Endothelial cell (in vitro differentiated cells): ENCODE measurements at places on chromosomes 5 and 9.

DNA sequence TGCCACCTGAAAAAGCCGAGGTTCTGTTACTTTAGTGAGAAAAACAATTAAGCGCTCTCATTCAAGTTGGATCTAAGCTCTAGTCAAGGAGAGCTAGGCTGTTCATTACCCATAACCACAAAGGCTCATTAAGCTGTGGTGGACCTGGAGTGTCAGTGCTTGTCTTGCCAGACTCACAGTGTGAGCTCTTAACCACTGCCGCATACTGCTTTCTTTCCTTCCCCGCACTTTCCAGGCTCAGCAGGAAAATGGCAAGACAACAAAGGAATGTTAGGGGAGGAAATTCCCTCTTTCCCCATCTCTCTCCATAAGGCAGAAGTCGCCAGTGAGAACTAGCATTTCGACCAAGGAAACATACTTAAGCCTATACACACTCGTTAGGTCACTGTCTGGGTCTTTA lies 467.3 kb downstream of the ENC1 start:
- DNase-seq = no peak

- no peak for DNase-seq
Measured at GRCh38 chr5:113255579-113256386, 179.0 kb downstream of the TSSK1B start.

- DNase-seq = no peak
Measured at GRCh38 chr9:37374892-37375291, 47.6 kb upstream of the GRHPR start.

DNA sequence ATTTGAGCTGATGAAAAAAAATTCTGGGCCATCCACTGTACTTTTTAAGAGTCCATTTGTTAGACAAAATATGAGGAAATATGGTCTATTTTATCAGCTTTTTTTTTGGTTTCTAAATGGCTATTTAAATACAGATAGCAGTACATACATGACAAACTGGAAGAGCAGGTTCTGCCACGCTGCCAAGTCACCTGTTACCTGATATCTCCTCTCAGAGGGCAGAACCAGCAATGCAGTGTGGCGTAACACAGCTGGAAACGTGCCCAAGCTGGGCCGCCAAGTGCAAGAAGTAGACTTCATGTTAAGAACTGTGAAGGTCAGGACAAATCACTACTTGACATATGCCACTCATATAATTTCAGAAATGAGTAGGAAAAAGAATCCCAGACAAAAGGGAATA lies 8.1 kb downstream of the MCIDAS start:
- DNase-seq = no peak

DNA sequence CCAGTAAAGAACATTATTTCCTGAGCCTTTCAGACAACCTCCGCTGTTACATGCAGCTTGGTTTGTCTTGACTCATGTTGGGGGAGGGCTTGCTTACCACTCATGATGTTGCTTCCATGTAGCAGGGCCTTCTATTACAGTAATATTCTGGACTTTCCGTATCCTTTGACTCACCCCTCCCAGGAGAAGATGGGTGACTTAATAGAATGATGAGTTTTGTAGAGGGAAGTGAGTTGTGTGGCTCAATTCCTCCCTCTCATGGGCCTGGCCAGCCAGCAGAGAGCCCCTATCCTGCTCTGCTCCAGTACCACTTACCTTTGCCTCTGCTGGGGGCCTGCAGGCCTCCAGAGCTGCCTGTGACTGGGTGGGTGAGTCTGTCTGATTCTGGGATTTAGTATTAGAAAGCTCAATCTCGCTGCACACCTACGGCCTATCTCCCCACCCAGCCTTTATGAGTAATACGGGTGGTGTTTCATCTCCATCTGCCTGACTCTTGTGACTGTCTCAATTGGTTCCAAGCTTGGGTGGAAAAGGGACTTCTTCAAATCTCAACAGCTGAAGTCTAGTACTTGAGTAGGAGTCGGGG lies 52.6 kb upstream of the KLF9 start:
- no peak for DNase-seq

DNA sequence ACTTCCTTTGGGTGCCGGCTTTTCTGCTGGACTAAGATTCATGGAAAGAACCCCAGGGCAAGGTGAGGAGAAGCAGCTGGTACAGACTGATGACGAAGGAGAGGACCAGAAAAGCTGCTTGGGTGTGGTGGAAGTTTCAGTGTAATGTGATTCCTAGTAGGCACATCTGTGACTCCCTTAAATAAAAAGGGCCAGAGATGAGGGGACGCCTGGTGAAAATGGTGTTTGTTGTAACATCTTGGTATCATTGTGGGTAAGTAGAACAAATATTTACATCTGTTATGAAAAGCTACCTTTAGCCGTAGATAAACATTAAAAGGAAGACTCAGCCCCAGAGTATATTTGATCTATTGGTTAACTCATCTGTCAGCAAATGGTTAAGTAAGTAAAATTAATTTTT lies 33.8 kb downstream of the OTULINL start:
- no peak for DNase-seq

- peak; percentile 43 for DNase-seq
Measured at GRCh38 chr5:6202149-6202967, 176.0 kb downstream of the MED10 start.

DNA sequence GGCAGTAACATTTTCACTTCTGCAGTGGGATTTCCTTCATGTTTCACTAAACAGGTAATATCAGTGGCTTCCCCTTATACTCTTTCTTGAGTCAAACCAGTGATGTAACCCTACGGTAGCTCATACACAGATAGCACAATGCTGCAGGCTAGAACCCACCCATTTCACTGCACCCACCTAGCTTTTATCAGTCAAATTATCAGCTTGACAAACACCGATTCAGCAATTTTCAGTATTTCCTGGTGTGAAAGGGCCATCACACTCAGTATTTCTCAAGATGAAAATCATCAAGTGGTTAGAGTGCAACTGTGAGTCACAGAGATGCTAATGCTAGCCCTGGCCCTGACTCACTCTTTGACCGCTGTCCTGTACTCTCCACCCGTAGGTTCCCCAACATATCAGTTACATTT lies 242.3 kb upstream of the PTGER4 start:
- no peak for DNase-seq

DNA sequence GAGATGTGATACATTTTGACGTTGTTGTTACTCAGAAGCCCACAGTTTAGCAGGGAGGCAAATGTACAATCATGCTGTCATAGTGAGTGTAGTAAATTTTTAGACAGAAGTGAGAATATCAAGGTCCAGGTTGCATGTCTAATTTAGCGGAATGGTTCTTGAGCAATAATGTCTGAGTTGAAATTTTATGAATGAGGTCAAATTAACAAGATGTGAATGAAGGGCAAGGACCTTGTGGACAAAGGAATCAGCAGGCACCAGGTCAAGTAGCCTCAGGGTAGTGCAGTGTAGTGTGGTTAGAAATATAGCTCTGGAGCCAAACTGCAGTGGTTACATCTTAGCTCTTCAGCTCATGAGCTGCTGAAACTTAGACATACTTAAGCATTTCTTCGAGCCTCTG lies 36.2 kb downstream of the TNFSF8 start:
- no peak for DNase-seq

- no peak for DNase-seq
Measured at GRCh38 chr5:6838736-6839135, 125.5 kb downstream of the TENT4A start.

- no peak for DNase-seq
Measured at GRCh38 chr5:79111387-79111959, at the start of gene BHMT. Gene BHMT (plus strand): TSS chr5:79111809. CDS start chr5:79111886, 77 bp downstream.

DNA sequence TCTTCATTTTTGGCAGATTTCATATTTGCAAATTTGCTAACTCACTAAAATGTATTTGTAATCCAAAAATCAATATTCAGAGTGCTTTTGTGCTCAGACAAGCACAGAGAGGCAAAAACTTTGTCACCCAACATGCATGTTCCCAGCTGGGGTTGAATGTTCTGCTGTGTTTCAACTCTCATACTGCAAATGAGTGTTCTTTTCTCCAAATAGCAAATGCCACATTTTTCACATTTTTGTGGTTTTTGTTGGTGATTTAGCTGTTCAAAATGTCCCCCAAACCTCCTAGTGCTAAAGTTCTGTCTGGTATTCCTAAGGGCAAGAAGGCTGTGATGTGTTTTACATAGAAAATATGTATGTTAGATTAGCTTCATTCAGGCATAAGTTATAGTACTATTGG lies 87.3 kb upstream of the PCSK5 start:
- no peak for DNase-seq

- DNase-seq = no peak
Measured at GRCh38 chr5:174186096-174186695, 140.7 kb downstream of the NSG2 start.

DNA sequence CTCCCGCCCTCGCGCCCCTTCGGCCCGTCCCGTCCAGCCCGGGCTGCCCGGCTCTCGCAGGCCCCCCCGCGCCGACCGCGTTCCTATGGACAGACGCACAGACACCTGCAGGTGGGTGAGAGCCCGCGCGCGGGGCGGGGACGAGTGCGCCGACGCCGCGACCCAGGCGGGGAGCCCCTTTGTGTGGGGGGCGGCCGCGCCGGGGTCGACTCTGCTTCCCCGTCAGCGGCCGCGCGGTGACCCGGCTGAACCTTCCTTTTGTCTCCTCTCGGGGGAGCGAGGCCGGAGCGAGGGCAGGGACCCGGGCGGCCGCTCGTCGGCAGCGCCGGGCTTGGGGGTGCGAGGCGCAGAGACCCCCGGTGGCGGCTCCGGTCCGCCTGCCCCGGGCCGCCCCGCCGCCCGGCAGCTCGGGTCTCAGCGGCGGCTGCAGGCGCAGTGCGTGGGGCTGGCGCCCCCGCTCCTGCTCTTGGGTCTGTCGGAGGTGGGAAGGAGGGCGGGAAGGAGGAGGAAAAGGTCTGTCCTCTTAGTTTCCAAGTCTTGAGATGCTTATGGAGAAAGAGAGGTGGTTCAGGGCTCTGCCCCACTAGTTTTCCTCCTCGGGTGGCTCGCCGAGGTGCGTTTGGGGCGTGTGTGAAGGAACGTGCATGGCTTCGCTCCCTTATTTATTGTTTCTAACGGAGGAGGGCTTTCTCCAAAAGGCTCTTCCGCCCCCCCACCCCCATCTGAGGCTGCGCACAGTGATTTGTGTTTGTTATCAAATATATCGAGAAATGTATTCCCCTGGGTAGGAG lies 576 bp downstream of the KIAA1958 start:
- DNase-seq = peak; percentile 48

DNA sequence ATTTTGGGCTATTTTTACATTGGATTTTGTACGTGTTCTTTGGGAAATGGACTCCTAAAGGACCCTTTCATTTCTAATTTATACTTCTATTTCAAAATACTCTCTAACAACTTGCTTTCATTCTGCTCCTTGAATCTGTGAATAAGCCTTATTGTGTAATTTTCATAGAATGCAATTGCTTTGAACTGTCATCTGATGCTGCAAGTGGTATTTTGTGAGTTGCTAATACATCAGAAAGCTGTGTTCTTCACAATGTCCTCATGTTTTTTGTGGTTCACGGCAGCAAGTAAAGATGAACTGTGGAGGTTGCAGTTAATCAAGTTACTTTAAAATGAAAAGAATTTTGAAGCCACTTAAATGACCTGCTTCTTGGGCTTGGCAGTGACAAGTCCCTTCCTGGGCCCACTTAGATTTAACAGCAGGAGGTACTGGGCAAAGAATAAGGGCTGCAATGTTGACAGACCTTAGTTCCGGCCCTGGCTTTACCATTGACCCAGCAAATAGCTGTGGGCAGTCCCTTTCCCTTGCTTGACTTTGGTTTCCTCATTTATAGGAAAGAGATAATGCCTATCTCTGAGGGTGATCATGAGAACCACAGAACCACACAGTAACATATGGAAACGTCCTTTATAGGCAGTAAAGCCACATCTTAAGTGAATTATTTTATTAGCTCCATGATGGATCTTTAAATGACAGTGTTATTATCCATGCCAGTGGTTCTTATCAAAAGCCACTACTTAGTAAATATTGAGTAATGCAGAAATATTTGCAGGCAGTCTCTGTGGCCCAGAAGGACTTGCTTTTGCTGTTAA lies 54.8 kb downstream of the IQGAP2 start:
- DNase-seq = no peak

DNA sequence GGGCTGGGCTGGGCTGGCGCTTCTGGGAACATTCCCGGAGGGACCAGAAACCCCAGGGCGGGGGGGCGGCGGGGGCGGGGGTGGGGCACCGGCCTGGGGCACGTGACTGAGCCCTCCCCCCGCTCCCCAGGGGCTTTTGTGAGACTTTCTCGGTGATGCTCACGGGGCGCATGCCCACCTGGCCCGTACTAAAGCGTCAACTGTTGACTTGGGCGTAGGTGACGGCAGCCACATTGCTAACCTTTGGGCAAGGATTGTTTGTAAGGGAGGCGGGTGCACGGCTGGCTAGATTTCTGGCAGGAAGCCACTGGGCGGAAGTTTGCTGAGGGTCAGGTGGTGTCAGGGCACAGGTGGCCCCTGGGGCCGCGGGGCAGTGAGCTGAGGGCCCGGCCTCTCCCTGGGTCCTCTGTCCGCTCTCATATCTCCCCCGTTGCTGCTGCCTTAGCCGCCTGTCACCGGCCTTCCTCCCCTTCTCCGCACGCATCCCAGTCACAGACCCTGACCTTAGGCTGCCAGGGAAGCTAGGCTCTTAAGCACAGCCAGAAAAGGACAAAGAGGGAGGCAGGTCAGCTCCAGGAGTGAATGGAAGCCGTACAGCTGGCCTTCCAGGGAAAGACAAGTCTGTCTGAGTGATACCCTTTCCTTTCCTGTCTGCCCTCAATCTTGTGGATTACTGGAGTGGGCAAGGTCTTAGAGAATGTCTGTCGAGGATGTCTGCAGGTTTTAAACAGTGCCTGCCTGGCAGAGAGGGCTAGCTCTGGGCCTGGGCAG lies 812 bp downstream of the CACFD1 start:
- DNase-seq = peak; percentile 58

- DNase-seq = no peak
Measured at GRCh38 chr5:61435368-61435767, 103.3 kb downstream of the ZSWIM6 start.

DNA sequence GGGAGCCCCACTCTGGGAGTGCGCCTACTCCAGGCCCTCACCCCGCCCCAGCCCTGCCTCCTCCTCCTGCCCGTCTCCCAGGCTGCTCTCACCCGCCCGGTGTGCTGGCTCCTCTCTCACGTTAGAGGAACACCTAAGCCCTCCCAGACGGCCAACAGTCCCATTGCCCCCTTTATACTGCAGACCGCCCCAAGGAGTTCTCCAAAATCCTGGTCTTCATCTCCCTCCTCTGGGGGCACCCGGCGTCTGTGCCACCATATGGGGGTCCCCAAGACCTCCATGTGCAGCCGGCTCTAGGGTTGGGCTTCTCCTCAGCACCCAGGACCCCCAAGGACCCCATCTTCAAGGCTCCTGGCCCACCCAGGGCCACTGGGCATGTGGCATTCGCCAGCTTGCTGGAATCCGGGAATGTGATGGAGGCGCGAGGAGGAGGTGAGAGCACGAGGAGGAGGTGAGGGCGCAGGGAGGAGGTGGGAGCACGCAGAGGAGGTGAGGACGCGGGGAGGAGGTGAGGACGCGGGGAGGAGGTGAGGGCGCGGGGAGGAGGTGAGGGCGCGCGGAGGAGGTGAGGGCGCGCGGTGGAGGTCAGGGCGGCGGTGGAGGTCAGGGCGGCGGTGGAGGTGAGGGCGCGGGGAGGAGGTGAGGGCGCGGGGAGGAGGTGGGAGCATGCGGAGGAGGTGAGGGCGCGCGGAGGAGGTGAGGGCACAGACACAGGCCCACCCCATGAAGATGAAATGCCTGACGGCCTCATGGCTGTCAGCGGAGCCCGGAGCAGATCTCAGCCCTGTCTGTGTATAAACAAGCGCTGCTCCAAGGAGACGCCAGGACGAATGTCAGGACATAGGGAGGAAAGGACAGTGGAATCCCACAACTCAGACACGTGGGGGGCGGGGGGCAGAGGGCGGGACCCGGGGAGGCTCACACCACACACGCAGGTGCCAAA lies 41.2 kb downstream of the EXD3 start:
- DNase-seq = no peak
